ENCODE measurements at places on chromosomes 7 and 10.

- no peak for DNase-seq
These were observed 462.1 kb upstream of the DPP6 start for GRCh38 chr7:153590136-153590535.

DNA sequence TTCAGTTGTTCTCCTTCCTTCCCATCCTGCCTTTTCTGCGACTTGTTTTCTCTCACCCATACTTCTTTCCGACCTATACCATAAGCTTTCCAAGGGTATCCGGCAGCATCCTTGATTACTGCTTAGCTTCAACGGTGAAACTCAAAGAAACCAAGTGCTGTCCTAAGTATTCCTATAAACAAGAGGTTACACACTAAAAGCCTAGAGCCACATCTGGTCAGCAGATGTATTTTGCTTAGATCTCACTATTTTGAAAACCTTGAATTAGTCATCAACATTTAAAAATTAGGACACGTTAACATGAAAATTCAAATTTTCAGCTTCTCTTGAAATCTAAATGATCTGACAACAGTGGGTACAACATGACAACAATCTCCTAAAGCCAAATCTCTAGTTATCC, 20.0 kb downstream of the ARHGAP21 start:
- no peak for DNase-seq

DNA sequence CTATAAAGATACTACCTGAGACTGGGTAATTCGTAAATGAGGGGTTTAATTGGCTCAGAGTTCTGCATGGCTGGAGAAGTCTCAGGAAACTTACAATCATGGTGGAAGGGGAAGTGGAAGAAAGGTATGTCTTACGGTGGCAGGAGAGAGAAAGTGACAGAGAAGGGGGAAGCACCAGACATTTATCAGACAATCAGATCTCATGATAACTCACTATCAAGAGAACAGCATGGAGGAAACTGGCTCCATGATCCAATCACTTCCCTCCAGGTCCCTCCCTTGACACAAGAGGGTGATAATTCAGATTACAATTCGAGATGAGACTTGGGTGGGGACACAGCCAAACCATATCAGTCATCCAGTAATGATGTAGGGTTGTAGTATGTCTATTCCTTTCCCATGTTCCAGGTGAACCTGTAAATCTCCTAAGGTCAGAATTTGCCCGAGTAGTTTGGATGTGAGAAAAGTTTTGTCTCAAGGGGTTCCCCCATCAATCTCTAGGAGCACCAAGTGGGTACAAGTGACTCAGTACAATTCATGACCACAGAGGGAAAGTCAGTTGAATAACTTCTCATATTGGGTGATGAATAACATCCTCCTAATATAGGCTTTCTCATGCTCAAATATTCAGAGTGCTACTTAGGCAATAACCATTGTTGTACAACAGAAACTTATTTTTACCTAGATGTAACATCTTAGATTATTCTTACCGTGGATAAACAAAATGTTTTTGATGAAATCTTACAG, 39.7 kb upstream of the MTPN start:
- DNase-seq: no peak

- DNase-seq: no peak
These were observed 117.5 kb upstream of the ANLN start for GRCh38 chr7:36272211-36272566.
